ENCODE measurements at places on chromosomes 11 and 22. TPM values are rescaled to one million over a fixed set of nuclear protein-coding genes. Genes with fewer than 3 reads are reported as not detected.

DNA sequence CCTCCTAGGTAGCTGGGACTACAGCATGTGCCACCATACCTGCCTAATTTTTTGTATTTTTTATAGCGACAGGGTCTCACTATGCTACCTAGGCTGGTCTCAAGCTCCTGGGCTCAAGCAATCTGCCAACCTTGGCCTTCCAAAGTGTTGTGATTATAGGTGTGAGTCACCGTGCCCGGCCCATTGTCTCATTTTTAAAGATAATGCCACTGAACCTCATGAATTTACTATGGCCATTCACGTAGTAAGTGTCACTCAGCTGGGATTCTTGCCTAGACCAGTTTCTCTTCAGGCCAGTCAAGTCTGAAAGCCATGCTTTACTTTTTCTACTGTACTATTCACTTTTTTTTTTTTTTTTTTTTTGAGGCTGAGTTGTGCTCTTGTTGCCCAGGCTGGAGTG is 22.4 kb downstream of the DEPDC5 start:
- H3K27me3 ChIP-seq: no peaks in the 10 kb centered on the region
- H3K27ac ChIP-seq: no peak overlapping the region
- no peaks in the 10 kb centered on the region for H3K4me1 ChIP-seq
- no peak overlapping the region for H3K4me3 ChIP-seq
- DNase-seq: no peak

DNA sequence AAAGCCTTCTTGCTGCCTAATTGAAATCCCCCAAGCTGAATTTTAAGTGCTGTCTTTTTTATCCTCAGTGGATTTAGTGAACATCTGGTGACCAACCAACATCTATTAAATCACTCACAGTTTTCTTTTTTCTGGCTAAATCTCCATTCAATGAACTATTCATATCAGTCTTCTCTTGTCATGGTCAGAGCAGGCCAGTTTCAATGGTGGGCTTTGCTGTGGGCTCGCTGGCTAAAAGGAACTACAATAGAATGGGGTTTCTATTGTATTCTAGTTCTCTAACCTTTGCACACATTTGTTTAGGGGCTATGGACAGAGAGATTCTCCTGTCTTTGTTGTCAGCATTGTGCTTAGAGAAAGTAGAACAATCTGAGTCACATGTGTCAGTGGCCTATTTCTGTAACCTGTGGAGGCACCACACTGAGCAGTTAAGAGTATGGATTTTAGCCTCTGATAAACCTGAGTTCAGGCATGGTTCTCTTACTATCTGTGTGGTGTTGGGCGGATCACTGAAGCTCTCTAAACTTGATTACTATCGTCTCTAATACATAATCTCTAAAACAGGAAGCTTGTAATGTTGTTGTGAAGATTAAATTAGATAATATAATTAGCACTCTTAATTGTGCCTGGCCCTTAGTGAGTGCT is 94.2 kb upstream of the CADM1 start:
- H3K27ac ChIP-seq: no peak overlapping the region
- no peak for DNase-seq
- H3K4me3 ChIP-seq: no peak overlapping the region
- H3K36me3 ChIP-seq: no peaks in the 10 kb centered on the region
- H3K27me3 ChIP-seq: no peaks in the 10 kb centered on the region

DNA sequence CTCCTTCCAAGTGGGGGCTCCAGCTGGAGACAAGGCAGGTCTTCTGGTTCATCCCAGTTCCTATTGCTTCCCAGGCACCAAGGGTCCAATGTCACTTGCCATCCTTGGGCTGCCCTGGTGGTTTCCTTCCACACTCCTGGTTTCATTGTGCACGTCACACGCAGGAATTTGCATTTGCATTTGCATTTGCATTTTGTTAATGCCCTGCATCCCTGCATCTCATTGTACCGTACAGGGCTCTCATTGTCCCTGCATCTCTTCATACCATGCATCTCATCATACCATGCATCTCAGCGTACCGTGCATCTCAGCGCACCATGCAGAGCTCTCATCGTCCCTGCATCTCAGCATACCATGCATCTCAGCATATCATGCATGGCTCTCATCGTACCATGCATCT is 112.2 kb upstream of the SYT13 start:
- H3K4me3 ChIP-seq: no peak overlapping the region
- no peak for DNase-seq
- no peaks in the 10 kb centered on the region for H3K36me3 ChIP-seq
- no peak overlapping the region for H3K27ac ChIP-seq
- no peaks in the 10 kb centered on the region for H3K27me3 ChIP-seq

DNA sequence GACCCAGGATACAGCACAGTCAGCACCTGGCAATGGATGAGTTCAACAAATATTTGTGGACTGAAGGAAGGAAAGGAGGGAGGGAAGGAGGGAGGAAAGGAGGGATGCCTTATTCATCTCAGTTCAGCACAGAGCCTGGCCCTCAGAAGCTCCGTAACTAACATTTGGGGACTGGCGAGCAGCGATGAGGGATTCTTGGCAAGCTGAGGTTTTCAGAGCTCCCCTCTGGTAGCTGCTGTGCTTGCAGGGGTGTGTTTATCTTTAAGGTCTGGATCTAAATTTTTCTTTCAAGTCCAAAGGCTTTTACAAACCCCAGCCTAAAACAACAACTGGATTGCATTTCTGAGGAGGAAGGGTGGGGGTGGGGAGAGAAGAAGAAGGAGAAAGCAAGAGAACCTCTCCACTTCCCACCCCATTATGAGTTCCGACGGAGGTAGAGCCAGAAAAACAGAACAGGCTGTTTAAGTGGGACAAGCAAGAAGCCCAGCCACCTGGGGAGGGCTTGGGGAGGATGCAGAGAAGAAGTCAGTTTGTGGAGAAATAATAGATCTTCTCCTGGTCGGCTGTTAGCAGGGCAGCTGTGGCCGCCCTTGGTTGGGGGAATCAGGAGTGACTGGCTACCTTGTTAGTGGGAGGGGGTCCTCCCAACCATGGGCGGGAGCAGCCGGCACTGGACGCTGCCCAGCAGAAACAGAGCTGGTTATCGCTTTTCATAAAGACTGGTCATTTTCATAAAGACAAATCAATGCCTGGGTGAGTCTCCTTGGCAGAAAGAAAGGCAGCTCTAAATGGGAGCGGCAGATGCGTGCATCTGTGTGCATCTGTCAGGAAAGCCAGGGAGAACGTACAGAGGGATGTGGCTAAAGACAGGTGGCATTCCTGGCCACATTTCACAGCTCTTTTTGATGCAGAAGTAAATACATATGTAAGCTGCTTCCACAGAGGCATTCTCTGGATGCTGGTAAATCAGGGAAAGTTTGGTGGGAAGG is 78.0 kb downstream of the TSPAN18 start:
- H3K27me3 ChIP-seq: peaks cover 5% of the 10 kb centered on the region
- no peak overlapping the region for H3K4me3 ChIP-seq
- no peaks in the 10 kb centered on the region for H3K36me3 ChIP-seq
- no peaks in the 10 kb centered on the region for H3K4me1 ChIP-seq
- no peak overlapping the region for H3K27ac ChIP-seq

DNA sequence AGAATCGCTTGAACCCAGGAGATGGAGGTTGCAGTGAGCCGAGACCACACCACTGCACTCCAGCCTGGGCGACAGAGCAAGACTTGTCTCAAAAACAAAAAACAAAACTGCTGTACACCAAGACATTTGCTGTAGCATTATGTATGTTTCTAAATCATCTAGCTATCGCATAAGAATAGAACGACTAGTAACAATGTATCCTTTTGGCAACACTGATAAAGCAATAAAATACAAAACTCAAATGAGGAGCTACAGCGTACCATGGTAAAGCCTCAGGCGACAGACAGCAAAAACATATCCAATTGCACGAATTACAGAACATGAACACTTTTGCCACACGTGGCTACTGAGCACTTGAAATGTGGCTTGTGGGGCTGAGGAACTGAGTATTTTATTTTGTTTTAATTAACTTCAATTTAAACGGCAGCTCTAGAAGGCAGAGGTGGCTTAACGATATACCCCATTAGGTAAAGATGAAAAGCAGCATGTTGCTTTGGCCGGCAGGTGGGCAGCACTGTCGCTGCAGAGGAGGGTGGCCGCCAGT is 2.3 kb downstream of the TUBGCP6 start:
- peaks cover 11% of the 10 kb centered on the region for H3K4me1 ChIP-seq
- peaks cover 41% of the 10 kb centered on the region for H3K36me3 ChIP-seq
- DNase-seq: no peak

DNA sequence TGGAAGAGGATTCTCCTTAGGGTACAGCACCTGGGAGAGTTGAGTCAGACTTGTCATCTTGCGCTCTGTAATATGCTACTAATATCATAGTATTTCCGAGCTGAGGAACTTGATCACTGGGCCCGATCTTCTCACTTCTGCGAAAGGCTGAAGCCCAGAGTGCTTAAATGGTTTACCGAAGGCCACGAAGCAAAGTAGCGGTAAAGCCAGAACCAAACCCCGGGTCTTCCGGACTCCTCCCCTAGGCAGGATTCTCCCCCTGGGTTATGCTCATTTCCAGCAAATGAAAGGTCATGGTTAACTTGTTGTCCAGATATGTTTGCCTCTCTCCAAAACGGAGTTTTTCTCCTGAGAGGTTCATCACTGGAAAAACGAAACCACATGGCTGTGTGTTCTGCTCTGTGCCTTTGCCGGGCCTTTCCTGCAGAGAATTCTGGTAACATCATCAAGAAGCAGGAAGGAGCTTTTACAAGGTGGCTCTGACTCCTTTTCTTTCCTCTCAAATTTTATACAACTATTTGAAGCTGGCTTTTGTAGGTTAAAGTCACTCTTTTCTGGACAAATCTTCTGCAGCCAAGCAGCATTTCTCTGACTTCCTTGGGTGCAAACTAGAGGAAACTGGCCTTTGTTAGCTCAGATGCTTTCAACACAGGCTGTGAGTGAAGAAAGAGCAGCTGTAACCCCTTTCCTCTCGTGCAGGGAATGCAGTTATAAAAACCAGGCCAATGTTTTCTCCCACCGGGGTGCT is 35.5 kb downstream of the UBASH3B start:
- DNase-seq: no peak
- no peaks in the 10 kb centered on the region for H3K27me3 ChIP-seq
- H3K4me3 ChIP-seq: peak overlapping the region; percentile 23
- H3K4me1 ChIP-seq: peaks cover 51% of the 10 kb centered on the region

DNA sequence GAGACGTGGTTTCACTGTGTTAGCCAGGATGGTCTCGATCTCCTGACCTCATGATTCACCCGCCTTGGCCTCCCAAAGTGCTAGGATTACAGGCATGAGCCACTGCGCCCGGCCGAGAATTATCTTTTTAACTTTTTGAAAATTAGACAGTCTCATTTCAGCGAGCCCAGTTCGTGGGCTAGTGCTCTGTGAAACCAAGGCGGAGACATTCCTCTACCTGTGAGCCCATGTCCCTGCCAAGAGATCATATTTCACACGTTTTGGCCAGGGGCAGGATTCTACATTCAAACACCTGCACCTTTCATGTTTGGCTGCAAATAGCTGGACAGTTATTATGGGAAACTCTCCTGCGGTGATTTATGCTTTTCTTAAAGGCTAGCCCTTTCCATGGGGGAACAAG is 60.3 kb downstream of the IRAG1 start:
- H3K4me3 ChIP-seq: no peak overlapping the region
- H3K27ac ChIP-seq: no peak overlapping the region
- no peak for DNase-seq
- peaks cover 3% of the 10 kb centered on the region for H3K27me3 ChIP-seq
- H3K4me1 ChIP-seq: no peaks in the 10 kb centered on the region

TMEM121B gene
- total RNA-seq: 0.05 TPM

DNA sequence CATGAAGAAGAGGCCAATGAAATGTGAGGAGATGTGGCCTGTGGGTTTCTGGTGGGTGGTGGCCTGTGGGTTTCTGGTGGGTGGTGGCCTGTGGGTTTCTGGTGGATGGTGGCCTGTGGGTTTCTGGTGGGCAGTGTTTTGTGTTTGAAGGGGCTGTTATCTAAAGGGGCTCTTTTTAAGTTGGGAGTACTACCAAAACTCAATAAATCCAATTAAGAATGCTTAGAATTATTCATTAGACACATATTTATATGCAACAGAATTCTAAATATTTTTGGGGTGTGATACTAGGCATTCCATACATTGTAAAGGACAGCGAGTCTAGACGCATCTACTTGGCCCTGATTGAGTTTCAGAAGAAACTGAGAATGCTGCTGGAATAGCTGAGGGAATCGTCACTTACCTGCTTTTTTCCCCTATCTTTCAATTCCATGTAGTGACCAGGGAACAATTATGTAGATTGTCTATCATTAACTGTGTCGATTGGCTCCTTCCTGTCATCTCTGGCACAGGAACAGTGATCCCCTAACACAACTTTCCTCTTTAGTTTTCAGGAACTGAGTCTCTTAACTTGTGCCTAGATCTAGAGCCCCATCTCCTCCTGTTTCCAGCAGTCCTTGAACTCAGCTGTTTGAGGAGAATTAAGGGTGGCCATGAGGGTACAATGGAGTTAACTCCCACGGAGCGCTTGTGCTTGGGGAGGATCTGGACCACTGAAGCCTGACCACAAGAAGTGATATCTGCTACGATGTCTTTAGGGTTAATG is 37.3 kb upstream of the TOP3B start:
- H3K4me1 ChIP-seq: peaks cover 6% of the 10 kb centered on the region
- no peak overlapping the region for H3K4me3 ChIP-seq
- no peaks in the 10 kb centered on the region for H3K36me3 ChIP-seq
- no peak overlapping the region for H3K27ac ChIP-seq

DNA sequence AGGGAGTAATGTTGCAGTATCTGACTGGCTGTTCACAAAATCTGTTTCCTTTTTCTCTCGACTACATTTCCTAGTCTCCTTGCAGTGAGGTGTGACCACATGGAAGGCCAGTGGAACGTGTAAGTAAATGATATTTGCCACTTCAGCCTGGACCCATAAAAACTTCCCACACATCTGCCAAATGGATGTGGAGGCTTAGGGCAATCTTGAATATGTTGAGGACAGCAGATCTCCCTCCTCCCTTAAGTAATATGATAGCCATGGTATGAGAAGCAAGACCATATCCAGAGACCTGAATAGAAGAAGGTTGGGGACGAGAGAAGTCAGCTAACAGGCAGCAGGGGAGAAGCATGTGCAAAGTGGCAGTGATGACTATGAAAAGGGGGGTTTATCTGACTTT is 33.0 kb upstream of the C11orf87 start:
- H3K27me3 ChIP-seq: no peaks in the 10 kb centered on the region
- H3K4me1 ChIP-seq: no peaks in the 10 kb centered on the region
- no peak overlapping the region for H3K27ac ChIP-seq
- no peaks in the 10 kb centered on the region for H3K36me3 ChIP-seq

MRGPRX2 gene
- not detected for total RNA-seq

GRCh38 chr11:21582791-21583190 is 610.1 kb upstream of the ANO5 start:
- no peak overlapping the region for H3K27ac ChIP-seq
- H3K4me1 ChIP-seq: no peaks in the 10 kb centered on the region
- H3K4me3 ChIP-seq: no peak overlapping the region
- no peaks in the 10 kb centered on the region for H3K27me3 ChIP-seq

GRCh38 chr22:41197038-41197972 is 7.8 kb upstream of the L3MBTL2 start:
- H3K36me3 ChIP-seq: no peaks in the 10 kb centered on the region
- peak; percentile 76 for DNase-seq
- peaks cover 27% of the 10 kb centered on the region for H3K27me3 ChIP-seq
- H3K4me1 ChIP-seq: peaks cover 5% of the 10 kb centered on the region
- peak overlapping the region; percentile 86 for H3K4me3 ChIP-seq

All from activated T-helper 2 cell treated with anti-CD3 and anti-CD28 coated beads, Interferon-gamma antibody, Interleukin-2, Interleukin-4, amounts not matched to agents 10 μg/mL and 5 μg/mL and 100 μg/mL, durations not matched to agents 14 hours and 24 hours and 36 hours (primary cell).